ENCODE measurements at places on chromosomes 12 and 14.

DNA sequence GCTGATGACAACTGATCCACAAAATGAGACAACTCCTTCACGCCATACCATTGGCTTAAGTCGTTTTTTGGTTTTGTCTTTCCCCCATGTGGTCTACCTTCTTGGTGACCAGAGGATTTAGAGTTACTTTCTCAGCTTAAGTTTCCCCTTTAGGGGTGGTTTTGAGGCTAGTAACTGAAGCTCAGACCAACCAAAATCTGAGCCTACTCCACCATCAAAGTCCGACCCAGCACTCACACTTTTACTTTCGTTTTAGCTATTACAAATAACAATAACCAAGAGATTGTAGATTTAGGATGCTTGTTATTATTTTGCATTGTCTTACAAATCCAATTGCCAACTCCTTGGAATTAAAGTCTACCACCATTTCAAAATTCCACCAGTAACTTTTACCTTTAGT lies 130.6 kb upstream of the MDM1 start:
- DNase-seq, result no peak

GRCh38 chr14:71321574-71322315 lies 414.5 kb downstream of the PCNX1 start:
- DNase-seq, result no peak

DNA sequence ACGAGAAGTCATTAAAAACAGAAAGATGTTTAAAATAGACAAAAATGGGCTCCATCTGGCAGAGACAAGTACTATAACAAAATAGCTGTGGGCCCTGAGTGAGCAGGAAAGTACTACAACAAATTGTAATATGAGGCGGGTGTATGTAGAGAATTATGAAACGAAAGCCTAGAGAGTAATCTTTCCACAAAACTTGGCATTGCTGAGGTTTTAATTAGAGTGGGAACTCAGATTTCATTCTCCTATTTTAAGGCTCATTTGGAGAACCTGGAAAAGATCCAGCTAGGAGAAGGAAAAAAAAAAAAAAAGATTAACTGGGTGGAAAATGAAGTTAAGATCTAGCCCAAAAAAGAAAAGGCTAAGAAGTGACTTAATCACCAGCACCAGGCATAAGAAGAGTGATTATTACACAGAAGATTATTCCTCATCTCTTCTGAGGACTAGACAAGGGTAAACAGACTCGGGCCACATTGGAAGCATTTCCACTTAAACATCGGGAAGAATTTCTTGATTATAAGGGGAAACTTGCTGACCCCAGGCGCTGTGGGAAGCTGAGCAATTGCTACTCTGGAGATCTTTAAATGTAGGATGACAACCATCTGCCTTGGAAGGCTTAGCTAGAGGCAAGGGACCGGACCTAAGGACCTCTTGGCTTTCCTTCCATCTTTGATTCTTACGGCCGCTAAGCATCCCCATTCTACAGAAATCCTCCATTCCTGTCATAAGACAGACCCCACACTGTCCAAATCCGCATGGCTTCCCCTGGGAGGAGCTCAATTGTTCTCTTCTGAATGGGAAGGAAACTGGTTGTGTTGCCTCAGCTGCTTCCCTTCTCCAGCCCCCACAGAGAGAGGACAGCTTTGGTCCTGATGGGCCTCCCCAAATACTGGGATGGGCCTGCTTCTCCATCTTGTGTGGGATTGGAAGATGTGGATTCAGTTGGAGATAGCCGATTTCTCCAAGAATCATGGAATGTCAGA lies 40.6 kb downstream of the IGF1 start:
- no peak for DNase-seq

GRCh38 chr14:100329233-100330006 lies 6.3 kb downstream of the SLC25A47 start:
- no peak for DNase-seq

DNA sequence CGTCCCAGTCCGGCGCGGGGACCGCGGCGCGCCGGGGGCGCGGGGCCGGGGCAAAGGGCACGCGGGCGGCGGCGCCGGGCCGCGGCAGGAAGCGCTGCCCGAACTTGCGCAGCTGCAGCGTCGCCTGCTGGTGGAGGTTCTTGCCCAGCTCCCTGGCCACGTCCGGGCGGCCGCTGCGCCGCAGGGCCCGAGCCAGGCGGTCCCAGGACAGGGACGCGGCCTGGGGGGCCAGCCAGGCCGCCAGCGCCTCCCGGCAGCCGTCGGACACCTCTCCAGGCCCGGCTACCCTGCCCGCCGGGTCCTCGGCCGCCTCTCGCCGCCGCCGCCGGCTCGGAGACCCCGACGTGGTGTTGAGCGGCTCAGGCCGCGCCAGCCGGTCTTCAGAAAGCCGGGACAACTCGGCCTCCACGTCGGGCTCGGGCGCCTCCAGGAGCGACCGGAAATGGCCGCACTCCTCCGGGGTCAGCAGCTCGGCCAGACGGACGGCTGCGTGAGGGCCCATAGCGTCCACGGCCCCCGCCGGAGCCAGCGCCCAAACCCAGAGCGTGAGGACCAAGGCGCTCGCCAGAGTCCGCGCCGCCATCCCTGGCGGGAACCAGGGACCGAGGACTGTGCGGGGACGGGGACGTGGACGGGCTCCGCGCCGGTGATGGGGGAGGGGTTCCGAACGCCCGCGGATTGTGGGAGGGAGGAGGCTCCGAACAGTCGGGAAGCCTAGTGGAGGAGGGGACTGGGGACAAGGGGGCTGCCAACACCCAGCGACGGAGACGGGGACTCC lies 34.0 kb downstream of the FIGNL2 start:
- peak; percentile 72 for DNase-seq

- no peak for DNase-seq
Observed at GRCh38 chr12:82474181-82474797, 116.0 kb downstream of the METTL25 start.

DNA sequence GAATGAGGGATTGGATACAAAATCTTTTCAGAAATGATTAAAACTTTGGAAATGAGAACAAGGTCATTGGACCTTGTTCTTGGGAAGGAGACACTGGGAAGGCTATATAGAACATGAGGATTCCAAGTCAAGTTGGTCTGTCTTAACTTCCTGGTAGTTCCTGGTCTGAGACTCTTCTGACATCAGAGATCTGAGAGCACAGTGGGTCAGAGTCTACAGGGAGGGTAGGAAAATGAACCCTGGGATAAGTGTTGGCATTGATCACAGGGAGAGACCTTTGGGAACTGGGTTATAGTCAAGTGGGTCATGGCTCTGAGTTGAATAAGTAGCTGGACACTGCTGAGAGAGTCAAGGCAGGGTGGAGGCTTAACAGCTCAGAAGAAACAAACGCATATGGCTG lies 17.3 kb upstream of the KCNA1 start:
- DNase-seq, result no peak

Measured in activated naive CD4-positive, alpha-beta T cell treated with anti-CD3 and anti-CD28 coated beads, Interleukin-2, amount 50 U/mL, for 16 hours (primary cell).